ENCODE measurements at places on chromosomes 1 and 21.

DNA sequence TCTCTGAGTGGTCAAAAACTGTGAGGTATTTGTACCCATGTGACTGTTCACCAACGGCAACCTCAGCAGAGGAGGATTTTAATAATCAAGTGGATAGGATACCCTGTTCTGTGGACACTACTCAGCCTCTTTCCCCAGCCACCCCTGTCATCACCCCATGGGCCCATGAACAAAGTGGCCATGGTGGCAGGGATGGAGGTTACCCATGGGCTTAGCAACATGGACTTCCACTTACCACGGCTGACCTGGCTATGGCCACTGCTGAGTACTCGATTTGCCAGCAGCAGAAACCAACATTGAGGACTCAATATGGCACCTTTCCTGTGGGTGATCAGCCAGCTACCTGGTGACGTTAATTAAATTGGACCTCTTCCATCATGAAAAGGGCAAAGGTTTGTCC lies 1782.7 kb downstream of the PLA2G4A start:
- DNase-seq: no peak

DNA sequence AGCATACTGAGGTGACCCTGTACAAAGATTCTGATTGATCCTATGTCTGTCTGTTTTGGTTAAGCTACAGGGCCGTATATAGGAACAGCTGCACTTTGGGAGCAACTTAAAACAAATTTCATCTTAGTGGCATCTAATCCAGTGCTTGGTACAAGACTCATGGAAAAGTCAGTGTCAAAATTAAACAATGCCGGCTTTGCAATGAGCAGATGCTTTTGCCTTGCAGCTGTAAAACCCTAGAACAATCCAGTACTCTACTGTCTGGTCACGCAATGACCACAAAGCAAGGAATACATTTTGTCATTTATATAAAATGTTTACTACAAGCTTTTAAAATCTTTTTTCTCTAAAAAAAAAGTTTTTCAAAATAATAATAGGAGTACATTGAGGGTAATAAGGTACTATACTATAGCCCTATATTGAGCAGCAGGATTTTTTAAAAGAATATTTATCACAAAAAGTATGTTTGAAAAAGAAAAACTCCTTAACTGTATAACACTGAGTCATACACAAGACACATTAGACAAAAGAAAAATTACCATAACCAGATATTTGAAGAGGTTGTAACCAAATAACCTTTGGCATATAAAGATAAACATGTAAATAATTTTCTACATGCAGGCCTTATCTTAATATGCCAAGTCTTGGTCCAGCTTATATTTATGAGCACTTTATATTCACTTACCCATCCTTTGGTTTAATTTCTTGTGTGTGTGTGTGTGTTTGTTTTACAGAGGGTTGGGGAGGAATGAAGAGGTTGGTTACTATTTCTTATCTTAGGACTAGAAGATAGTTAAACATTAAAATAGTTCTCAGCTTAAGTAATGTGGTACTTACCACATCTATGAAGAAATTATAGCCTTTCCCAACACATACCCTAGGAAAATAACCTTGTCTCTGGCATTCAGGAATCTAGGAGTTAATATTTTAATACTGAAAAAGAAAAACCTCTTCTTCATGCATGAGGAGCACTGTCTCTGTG lies 262.3 kb downstream of the FAF1 start:
- DNase-seq: no peak

DNA sequence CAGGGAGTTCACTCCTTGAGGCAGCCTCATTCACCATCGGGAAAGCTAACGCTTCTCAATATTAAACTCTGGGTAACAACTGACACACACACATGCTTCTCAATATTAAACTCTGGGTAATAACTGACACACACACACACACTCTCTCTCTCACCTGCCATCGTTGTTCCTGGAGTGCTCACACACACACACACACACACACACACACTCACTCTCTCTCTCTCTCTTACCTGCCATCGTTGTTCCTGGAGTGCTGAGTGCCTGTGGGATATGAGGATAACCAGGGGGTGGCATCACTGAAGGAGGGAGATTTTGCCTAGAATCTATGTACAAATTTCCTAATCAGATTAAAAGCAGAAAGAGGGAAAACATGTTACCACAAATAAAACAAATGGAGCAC lies 17.1 kb upstream of the GUCA2A start:
- no peak for DNase-seq

DNA sequence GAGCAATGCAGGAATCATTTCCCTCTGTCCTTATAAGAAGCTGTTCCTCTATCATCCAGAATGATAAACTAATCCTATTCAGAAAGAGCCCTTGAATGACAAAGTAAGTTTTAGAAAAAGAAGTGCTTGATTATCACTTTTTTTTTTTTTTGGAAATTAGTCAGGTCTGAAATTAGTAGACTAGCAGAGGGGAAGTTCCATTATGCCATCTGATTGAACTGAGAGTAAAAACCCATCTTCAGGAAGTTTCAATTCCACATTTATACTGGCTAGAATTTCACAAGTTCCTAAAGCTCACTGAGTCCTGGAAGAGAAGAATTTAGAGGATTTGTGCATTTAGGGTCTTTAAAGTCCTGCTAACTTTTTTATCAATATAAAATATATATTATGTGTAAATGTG lies 128.8 kb upstream of the COA6 start:
- DNase-seq: no peak

DNA sequence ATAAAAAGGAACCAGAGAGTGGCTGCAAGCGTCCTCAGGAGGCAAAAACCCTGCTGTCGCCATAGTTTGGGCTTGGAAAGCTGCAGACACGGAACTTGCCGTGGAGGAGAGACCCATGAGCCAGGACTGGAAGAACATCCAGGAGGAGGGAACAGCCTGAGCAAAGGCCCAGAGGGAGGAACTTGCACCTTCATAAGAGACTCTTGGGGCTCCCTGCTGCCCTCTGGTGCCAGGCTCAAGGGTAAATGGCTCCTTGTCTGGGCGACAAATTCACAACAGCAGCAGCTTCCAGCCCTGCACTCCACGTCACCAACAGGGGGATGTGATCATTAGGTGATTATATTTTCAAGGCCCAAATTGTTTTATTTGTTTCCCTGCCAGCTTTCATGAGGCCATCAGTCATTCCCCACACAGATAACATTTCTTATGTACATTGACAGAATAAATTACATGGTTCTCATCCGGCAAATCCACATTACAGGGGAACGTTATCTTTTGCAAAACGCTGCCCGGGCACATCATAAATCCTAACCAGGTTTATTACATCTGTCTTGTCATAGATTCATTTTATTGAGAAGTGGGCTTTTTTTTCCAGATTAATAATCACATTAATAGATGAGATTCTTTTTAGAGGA lies 143.0 kb upstream of the GRIK3 start:
- no peak for DNase-seq

DNA sequence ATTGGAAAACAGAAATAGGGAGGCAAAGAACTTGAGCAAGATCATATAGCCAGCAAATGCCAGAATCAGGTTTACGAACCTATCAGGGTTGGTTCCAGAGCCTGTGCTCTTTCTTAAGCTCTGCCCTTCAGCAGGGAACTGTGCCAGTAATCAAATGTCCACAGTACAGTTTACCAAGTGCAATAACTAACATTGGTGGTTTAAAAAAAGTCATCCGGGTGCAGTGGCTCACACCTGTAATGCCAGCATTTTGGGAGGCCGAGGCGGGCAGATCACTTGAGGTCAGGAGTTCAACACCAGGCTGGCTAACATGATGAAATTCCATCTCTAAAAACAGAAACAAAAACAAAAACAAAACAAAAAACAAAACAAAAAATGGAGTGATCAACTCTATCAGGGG lies 182.7 kb downstream of the LMX1A start:
- no peak for DNase-seq

- no peak for DNase-seq
These were observed 25.6 kb downstream of the CLIC4 start for GRCh38 chr1:24770881-24771280.

GRCh38 chr1:86195281-86195680 lies 38.7 kb upstream of the COL24A1 start:
- DNase-seq: no peak

GRCh38 chr1:119139857-119140176 lies 636 bp downstream of the WARS2 start:
- no peak for DNase-seq

- DNase-seq: no peak
These were observed 89.5 kb upstream of the ARTN start for GRCh38 chr1:43844114-43844513.

GRCh38 chr1:30353637-30354036 lies 369.7 kb downstream of the MATN1 start:
- no peak for DNase-seq

DNA sequence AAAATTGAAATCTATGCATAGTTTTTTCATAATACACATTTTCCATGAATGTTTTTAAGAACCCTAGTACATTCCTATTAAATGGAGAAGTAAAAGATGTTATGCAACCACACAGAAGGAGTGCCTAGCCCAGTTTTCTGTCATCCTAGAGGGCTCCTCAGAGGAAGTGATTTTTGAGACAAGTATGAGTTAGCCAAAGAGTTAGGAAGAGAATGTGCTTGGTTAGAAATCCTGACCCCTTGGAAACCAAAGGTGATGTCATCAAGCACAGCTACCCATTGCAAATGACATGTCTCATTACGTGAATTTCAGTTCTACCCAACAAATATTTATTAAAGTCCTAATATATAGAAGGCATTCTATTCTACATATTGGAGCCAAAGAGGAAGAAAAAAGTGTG lies 88.9 kb upstream of the TNFSF4 start:
- no peak for DNase-seq

Measured in anterior cingulate cortex (tissue), 58 donors.